ENCODE measurements at places on chromosomes 5 and 9.

GRCh38 chr5:60992871-60993270 is 47.9 kb downstream of the NDUFAF2 start:
- no peak for DNase-seq

- DNase-seq: no peak
Observed at GRCh38 chr9:14313378-14313940, 482 bp downstream of the NFIB start.

GRCh38 chr9:27210588-27210987 is 86.4 kb downstream of the EQTN start:
- no peak for DNase-seq

DNA sequence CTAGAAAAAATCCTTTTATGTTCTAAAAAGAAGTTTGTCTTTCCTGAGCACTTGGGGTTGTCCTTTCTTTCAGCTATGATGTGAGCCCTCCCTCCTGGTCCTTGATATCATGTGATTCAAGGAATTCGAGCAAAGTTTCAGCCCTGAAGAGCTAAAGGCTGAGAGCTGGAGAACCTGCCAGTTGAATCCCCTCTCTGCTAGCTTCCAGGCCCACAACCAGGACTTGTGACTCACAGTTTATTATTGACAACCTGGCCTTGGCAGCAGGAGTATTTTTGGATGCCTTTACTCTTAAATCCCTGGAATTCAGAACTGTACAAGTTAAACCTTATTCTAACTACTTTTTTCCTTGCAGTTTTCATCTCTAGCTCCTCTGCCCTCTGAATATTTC is 182.8 kb downstream of the SPOCK1 start:
- DNase-seq: peak; percentile 9

DNA sequence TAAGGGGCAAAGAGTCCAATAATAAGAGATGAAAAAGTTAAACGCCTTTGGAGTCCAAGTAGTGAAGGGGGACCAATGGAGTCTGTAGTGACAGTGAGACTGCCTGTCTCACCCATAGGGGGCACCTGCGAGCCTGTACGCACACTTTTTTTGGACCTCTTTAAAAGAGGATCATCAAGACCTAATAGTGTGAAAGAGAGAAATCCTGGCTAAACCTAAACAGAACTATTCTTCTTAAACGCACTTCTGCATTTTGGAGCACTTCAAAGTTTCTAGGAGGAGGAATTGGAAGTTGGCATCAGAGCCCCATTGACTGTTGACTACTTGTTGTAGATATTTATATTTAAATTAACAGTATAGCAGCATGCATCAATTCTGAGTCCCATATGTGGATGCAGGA is 636.1 kb upstream of the KLF4 start:
- DNase-seq: no peak

DNA sequence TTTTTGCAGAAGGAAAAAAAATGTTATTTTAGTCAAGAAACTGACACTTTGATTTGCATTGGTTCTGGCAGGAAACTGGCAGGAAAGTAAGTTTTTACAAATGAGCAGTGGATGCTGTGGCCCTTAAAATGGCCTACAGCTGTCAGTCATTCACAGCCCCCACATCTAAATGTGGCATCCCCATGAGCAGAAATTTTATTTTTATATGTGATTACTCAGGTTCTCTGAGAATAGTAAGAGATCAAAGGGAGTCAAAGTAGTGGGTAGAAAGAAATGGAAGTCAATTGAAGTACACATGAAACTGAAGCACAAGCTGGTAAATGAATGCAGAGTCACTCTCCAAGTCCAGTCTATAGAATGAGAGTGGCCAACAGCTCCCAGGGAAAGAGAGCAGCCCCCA is 80.3 kb downstream of the ENC1 start:
- no peak for DNase-seq

- DNase-seq: no peak
Observed at GRCh38 chr5:135690466-135690865, 111.7 kb upstream of the CXCL14 start.

GRCh38 chr5:65481171-65481581 is 544 bp downstream of the ADAMTS6 start:
- DNase-seq: no peak

Data from epithelial cell of esophagus (primary cell).